Heart left ventricle (tissue), 16 donors: ENCODE measurements at places on chromosomes 3 and 15. TPM values are rescaled to one million over a fixed set of nuclear protein-coding genes. Genes with fewer than 3 reads are reported as not detected.
A peak's percentile ranks its signal among the peaks of the same experiment; 100 is the strongest.

Gene ACOX2
- total RNA-seq: 41.7 TPM

Gene TTLL13
- total RNA-seq: 0.13 TPM

Gene ACSBG1
- 0.07 TPM for total RNA-seq

Gene CHRNA3
- not detected for total RNA-seq

- H3K27me3 ChIP-seq: no peaks in the 10 kb centered on the region
- H3K4me3 ChIP-seq: no peak overlapping the region
- no peaks in the 10 kb centered on the region for H3K36me3 ChIP-seq
- H3K27ac ChIP-seq: no peak overlapping the region
- no peaks in the 10 kb centered on the region for H3K4me1 ChIP-seq
These were observed 35.5 kb downstream of the IL5RA start for GRCh38 chr3:3074551-3075257.

DNA sequence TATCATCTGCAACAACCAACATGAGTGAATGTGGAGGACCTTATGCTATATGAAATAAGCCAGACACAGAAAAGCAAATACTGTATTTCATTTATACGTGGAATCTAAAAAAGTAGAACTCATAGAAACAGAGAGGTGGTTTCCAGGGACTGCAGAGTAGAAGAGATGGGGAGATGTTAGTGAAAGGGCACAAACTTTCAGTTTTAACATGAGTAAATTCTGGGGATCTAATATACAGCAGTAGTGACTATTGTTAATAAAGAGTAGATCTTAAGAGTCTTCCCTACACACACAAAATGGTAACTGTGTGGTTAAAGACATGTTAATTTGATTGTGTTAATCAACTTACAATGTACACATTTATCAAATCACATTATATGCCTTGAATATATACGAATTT, 20.9 kb upstream of the MELTF start:
- H3K4me1 ChIP-seq: no peaks in the 10 kb centered on the region
- no peaks in the 10 kb centered on the region for H3K27me3 ChIP-seq
- no peak overlapping the region for H3K27ac ChIP-seq

- H3K4me3 ChIP-seq: no peak overlapping the region
- no peaks in the 10 kb centered on the region for H3K4me1 ChIP-seq
- no peak for DNase-seq
- no peaks in the 10 kb centered on the region for H3K27me3 ChIP-seq
These were observed 275.5 kb downstream of the PDCD6IP start for GRCh38 chr3:34073961-34074360.

- H3K36me3 ChIP-seq: no peaks in the 10 kb centered on the region
- no peak overlapping the region for H3K4me3 ChIP-seq
- H3K27ac ChIP-seq: no peak overlapping the region
- H3K4me1 ChIP-seq: no peaks in the 10 kb centered on the region
- DNase-seq: no peak
These were observed 100.5 kb upstream of the SKOR1 start for GRCh38 chr15:67724691-67725375.

DNA sequence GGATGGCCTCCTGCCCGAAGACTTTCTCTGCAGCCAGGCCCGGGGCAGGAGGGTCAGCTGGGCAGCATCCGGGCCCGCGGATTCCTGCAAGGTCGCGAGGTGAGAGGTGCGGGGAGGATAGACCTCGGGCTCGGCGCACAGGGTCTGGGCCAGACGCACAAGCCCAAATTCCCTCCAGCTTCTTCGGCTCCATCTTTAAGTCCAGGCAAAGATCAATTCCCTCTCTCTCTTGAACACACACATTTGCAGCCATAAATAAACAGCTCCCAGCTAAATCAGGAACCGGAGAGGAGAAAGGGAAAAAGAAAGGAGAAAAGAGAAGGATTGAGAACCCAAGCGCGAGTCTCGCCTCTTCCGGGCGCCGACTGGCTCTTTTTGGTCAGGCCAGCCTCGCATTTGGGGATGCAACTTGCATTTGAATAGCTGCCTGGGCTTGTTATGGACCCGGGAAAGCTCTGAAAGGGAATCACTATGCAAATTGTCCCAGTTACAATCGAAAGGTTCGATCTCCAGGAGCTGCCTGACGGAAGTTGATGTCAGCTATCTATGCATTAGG, 14.5 kb upstream of the ONECUT1 start:
- no peak for DNase-seq
- H3K4me1 ChIP-seq: peaks cover 15% of the 10 kb centered on the region
- peak overlapping the region; percentile 24 for H3K4me3 ChIP-seq
- H3K36me3 ChIP-seq: no peaks in the 10 kb centered on the region
- no peak overlapping the region for H3K27ac ChIP-seq
- H3K27me3 ChIP-seq: peaks cover 97% of the 10 kb centered on the region

- no peaks in the 10 kb centered on the region for H3K4me1 ChIP-seq
- H3K4me3 ChIP-seq: no peak overlapping the region
- H3K27me3 ChIP-seq: no peaks in the 10 kb centered on the region
- no peaks in the 10 kb centered on the region for H3K36me3 ChIP-seq
These were observed 168.0 kb downstream of the SHOX2 start for GRCh38 chr3:157938154-157938779.

GRCh38 chr3:46724424-46724823, 6.8 kb upstream of the PRSS50 start:
- H3K4me1 ChIP-seq: no peaks in the 10 kb centered on the region
- H3K36me3 ChIP-seq: no peaks in the 10 kb centered on the region
- peaks cover 6% of the 10 kb centered on the region for H3K27me3 ChIP-seq
- H3K4me3 ChIP-seq: no peak overlapping the region

GRCh38 chr3:126438186-126438585, 37.5 kb downstream of the ZXDC start:
- peaks cover 7% of the 10 kb centered on the region for H3K36me3 ChIP-seq
- no peak overlapping the region for H3K27ac ChIP-seq
- DNase-seq: no peak
- no peaks in the 10 kb centered on the region for H3K27me3 ChIP-seq
